ENCODE measurements at places on chromosomes 4 and X.

- DNase-seq, result no peak
These were observed 65.2 kb downstream of the FAM13A start for GRCh38 chr4:88991746-88992145.

- no peak for DNase-seq
These were observed 3.5 kb upstream of the SLIT2 start for GRCh38 chr4:20248155-20248558.

DNA sequence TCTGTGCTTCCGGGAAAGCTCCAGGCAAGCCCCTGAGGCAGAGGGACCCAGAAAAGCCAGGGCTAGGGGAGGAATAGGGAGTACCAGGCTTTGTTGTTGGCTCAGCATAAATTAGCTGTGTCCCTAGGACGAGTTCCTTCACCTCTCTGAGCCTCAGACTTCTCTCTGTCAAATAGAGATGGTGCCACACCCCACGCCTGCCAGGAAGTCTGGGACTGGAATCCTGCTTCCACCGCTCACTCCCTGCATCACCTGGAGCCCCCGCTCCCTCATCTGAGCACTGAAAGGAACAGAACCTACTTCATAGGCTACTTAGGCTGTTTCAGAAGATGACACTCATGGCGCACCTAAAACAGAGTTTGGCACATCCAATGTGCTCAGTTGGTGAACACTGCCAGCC, 8.1 kb upstream of the JAKMIP1 start:
- DNase-seq, result no peak

GRCh38 chrX:134764202-134764785, 106.0 kb upstream of the PLAC1 start:
- no peak for DNase-seq

- DNase-seq, result no peak
These were observed 6.7 kb downstream of the SLC7A11 start for GRCh38 chr4:138235419-138235952.

DNA sequence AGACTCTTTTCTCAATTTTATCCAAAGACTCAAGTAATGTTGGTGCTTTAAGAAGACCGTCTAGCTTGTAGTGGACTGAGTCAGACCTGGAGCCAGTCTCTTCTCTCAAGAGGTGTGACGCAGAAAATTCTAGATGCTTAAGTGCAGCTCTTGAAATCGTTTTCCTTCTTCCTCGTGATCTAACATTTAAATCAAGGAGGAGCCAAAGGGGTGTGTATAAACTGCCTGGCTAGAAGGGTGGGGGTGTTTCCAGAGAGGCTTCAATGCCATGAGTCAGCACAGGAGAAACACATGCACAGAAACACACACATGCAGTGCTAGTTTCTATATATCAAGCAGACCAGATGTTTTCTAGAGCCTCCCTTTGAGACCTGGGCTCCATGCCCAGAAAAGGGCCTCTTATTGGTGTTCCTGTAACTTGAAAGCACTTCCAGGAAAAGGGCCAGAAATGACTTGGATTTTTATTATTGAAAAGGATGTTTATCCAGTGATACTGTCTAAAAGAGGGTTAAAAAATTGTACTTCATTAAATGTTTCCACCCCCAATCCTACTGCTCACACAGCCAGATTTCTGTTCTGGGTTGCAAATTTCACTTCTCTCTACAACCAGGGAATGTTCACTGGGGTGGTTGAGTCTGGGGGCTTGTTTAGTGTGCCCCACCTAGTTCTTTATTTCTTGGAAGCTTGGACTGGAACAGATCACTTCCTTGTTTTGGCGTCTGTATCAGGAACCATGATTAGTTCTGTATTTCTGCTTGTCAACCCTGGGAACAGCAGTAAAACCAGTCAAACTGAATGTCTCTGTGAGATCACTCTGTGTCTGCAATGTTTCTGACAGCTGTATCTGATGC, at the start of gene CLIC2:
TSS of gene CLIC2 (minus strand) at position 129 of the 851 bp plus-strand sequence. CDS start 187 bp downstream, outside the sequence.
- DNase-seq, result no peak

GRCh38 chr4:126779001-126779400, 853.8 kb upstream of the INTU start:
- no peak for DNase-seq

DNA sequence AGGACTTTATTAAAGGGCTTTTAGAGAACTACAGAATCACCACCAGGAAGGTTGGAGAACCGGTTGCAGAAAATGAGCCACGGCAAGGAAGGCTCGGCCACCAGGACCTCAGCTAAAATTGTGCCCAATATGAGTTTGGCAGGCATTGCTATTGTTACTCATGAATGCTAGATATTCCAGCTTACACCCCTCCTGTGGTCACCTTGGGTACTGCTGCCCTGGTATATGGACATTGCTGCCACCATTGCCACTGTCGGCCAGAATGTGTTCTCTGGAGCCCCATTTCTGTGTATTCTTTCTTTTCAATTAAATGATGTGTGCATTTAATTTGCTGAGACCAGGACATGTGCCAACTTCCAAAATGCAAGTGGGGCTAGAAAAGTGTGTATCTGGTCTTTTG, 626.7 kb upstream of the BOD1L1 start:
- DNase-seq, result no peak

- DNase-seq, result no peak
These were observed 47.0 kb upstream of the FAT1 start for GRCh38 chr4:186770481-186771175.

DNA sequence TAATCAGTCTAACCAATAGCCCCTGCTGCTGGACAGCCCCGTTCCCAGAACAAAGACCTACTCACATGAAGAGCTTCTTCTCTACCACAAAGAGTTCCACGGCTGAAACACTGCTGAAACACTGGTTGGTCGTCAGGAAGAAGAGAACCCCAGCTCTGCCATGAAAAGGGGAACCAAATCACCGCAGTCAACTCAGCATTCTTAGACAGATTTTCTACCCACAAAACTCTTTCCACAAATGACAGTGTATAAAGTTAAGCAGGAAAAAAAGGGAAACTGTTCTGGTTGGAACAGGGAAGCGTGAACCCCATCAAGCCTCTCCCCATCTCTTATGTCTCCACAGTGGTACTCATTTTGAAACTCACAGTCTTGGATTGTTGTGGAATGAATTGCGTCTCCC, 57.3 kb downstream of the ABCG2 start:
- DNase-seq, result no peak

DNA sequence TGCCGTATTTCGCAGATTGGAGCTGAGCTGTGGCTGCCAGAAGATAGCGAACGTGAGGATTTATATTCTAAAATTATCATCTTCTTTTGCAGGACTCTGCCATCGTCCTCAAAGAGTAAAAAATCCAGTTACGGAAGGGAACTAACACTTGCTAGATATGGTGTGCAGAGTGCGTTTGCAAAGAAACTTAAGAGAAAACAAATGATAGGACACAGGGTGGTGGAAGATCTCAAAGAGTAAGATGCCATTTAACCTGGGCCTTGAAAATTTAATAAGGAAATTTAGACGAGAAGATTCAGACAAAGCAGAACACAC, 566 bp downstream of the LARP7 start:
- DNase-seq, result no peak

DNA sequence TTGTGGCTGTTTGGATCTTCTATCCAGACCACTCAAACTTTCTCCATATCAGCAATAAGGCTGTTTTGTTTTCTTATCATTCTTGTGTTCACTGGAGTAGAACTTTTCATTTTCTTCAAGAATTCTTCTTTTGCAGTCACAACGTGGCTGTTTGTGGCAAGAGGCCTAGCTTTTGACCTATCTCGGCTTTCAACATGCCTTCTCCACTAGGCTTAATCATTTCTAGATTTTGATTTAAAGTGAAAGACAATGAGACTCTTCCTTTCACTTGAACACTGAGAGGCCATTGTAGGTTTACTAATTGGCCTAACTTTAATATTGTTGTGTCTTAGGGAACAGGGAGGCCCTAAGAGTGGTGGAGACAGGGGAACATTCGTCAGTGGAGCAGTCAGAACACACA, 19.1 kb downstream of the FGF2 start:
- DNase-seq, result no peak

DNA sequence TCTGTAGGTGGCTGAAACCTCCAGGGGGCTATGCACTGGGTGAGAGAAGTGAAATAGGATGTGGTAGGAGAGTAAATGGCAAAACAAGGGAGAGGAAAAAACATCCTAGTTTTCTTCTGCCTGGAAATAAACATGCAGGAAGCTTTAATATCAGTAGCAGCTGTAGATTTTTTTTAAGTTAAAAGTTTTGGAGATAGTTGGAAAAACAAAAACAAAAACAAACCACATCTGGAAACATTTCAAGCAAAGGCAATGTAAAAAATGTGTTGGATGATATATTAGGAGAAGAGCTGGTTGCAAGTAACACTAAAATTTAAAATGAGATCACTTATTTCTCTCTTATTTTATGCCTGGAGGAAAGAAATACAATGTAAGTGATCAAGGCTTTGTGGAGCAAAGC, 388.0 kb downstream of the SPRY1 start:
- DNase-seq, result no peak

DNA sequence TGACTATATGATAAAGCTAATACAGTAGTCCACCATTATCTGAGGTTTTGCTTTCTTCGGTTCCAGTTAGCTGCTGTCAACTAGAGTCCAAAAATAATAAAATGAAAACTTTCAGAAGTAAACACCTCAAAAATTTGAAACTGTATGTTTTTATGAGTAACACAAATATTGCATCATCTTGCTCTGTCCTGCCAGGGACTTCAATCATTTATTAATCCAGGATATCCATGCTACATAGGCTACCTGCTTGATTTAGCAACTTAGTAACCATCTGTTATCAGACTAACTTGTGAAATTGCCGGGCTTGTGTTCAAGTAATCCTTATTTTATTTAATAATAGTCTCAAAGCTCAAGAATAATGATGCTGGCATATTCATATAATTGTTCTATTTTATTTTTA, 1537.8 kb upstream of the PABPC4L start:
- no peak for DNase-seq

GRCh38 chr4:115152081-115152480, 38.7 kb upstream of the NDST4 start:
- no peak for DNase-seq

DNA sequence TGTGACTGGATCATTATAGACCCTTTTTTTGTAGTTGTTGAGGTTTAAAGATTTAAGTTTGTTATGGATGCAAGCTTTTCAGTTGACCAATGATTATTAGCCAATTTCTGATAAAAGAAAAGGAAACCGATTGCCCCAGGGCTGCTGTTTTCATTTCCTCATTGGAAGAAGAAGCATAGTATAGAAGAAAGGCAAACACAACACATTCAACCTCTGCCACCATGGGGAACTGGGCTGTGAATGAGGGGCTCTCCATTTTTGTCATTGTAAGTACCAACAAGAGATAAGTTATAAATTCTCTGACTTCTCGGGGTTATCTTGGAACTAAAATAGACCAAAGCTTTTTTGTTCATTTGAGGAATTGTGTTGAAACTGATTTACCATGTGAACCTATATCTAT, at the start of gene CYBB:
TSS of gene CYBB (plus strand) at position 203 of the 400 bp plus-strand sequence. CDS start at position 222, 19 bp downstream.
- no peak for DNase-seq

GRCh38 chr4:76420762-76421581, at the start of gene CCDC158:
CCDC158 (minus strand) TSS chr4:76421141; CDS start chr4:76403207, 17,934 bp downstream.
- DNase-seq, result no peak

- DNase-seq, result no peak
These were observed 30.6 kb downstream of the PTTG2 start for GRCh38 chr4:37990731-37991245.

GRCh38 chr4:56082829-56083228, 134.1 kb downstream of the CEP135 start:
- DNase-seq, result no peak

GRCh38 chr4:53355930-53356521, 9.8 kb downstream of the SCFD2 start:
- DNase-seq, result no peak

GRCh38 chr4:138555584-138555983, 313.4 kb upstream of the SLC7A11 start:
- no peak for DNase-seq

DNA sequence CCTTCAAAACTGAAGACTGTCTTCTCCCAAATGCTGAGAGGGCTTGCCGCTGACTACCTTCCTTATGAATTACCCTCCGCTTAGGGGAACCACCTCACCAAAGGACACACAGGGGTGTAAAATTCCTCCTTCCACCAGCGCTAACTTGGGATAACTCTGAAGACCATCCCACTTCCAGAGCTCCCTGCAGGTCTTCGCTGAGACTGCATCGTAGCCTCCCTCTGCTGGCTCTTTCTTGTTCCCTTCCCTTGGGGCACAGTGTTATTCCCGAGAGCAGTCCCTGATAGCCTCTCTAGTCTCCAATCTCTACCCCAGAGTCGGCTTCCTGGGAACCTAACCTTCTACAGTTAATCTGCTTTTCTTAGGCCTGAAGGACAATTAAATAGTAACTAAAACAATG, 725.5 kb upstream of the ATOH1 start:
- no peak for DNase-seq

GRCh38 chr4:148182230-148182911, 259.8 kb downstream of the NR3C2 start:
- DNase-seq, result no peak

DNA sequence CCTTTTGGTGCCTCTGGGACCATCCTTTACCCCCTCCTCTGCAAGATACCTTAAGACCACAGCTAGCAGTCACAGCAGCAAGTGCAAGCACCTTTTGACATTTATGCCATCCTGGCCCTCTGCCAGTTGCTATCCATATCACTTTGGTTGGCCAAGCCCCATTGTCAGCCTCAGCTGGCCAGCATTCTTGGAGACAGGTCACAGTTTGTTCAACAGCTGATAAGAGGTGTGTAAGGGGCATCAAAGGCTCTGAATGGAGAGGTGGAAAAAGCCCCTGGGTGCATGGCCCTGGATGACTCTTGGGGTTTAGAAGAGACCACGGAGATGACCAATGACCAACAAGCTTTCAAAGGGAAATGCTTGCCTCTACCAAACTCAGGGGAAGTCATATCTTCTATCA, 133.6 kb upstream of the MAMLD1 start:
- no peak for DNase-seq

DNA sequence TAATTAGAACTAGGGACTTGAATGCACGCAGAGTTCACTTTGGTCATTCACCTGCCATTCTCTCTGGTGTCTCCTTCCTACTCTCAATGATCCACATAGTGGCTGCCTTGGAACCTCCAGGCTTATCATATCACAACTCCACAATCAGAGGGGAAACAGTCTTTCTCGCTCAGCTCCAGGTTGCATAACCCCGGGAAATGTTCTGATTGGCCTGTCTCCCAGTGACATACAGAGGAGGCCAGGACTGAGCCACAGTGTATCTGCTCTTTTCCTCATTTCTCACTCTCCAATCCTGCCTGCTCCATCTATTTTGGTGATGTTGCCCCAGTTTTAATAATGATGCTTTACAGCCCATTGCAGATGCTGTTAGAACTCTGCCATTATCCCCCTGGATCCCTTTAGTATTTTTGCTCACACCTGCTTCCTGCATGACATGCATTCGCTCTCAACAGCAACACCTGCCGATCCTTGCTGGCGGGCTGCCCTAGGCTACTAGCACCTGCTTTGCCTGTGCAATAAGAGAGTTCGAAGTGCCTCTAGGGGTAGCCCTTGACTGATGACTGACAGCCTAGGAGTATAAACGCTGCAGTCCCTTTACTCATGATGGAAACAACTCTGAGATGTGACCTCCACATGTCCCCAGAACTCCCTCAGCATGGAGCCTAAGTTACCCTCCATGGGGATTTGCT, 211.3 kb upstream of the RPS6KA3 start:
- no peak for DNase-seq

- DNase-seq, result no peak
These were observed 48.0 kb downstream of the GATB start for GRCh38 chr4:151712777-151713176.

GRCh38 chr4:54727346-54727745, 69.6 kb downstream of the KIT start:
- no peak for DNase-seq

- no peak for DNase-seq
These were observed 14.9 kb downstream of the ABCG2 start for GRCh38 chr4:88143504-88143903.

All from GM18507 (cell line).